ENCODE measurements at places on chromosomes 11 and 22.
A peak's percentile ranks its signal among the peaks of the same experiment; 100 is the strongest.

DNA sequence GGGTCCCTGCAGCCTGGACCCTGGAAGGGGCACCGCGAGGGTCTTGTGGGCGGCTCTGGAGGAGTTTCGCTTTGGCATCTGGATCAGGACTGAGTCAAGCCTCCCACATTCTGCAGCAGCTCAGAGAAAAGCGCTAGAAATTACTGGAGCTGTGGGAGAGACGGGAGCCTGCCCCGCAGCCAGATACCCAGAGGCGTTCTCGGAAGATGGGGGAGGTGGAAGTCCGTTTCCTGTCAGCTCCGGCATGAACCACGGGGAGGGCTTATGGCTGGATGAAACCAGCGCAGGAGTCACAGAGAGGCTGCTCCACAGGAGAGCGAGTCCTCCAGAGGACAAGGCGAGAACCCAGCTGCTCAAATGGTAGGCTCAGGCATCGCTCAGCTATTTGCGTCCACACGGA, 379.3 kb downstream of the OPCML start:
- no peak for DNase-seq

GRCh38 chr11:132278801-132279574, 908.6 kb downstream of the NTM start:
- no peak for DNase-seq

GRCh38 chr11:122516686-122517085, 138.8 kb upstream of the UBASH3B start:
- DNase-seq: no peak

DNA sequence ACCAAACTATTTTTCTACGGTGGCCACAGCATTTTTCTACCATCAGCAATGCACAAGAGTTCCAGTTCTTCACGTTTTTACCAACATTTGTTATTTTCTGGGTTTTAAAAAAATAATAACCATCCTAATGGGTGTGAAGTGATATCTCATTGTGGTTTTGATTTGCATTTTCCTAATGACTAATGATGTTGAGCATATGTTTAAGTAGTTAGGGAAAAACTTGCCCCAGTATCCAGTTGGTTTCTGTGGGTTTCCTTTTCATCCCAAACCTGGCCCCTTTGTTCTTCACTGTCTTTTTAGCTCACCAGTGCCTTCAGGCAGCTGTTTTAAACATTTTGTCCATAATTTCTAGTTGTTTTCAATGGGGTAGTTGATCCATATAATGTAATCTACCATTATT, 14.7 kb upstream of the PTS start:
- DNase-seq: no peak

GRCh38 chr11:103662880-103663279, 373.6 kb upstream of the DDI1 start:
- no peak for DNase-seq

GRCh38 chr22:28977060-28977459, 84.6 kb downstream of the C22orf31 start:
- DNase-seq: no peak

GRCh38 chr11:12922980-12923507, 86.1 kb upstream of the RASSF10 start:
- DNase-seq: no peak

GRCh38 chr11:102437727-102438126, 14.8 kb downstream of the TMEM123 start:
- no peak for DNase-seq

DNA sequence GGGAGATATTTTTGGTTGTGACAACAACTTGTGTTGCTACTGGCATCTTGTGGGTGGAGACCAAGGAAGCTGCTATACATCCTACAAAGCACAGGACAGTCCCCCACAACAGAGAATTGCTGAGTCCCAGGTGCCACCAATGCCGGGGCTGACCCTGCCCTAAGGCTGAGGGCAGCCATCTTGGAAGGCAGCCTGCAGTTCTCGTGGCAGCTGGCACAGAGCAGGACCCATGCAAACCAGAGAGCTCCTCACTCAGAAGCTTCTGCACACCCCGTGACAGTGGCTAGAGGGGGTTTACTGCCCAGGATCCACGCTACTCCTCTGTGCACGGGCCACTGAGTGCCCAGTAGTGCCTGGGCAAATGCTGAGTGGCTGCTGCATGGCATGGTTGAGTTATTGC, 143.4 kb downstream of the CTTN start:
- DNase-seq: no peak

GRCh38 chr11:116279511-116279910, 493.3 kb downstream of the BUD13 start:
- DNase-seq: no peak

DNA sequence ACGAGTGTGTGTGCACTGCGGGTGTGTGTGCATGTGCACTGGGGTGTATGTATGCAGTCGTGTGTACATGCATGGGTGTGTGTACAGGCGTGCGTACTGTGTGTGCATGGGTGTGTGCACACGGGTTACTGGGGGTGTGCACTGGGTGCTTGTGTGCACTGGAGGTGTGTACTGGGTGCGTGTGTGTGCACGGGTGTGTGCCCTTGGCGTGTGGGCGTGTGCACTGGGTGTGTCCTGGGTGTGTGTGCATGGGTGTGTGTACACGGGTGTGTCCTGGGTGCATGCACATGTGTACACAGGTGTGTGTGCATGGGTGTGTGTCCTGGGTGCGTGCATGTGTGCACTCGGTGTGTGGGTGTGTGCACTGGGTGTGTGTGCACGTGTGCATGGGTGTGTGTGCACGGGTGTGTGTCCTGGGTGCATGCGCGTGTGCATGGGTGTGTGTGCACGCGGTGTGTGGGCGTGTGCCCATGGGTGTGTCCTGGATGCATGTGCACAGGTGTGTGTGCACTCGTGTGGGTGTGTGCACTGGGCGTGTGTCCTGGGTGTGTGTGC, 39.1 kb downstream of the BRSK2 start:
- DNase-seq: no peak

DNA sequence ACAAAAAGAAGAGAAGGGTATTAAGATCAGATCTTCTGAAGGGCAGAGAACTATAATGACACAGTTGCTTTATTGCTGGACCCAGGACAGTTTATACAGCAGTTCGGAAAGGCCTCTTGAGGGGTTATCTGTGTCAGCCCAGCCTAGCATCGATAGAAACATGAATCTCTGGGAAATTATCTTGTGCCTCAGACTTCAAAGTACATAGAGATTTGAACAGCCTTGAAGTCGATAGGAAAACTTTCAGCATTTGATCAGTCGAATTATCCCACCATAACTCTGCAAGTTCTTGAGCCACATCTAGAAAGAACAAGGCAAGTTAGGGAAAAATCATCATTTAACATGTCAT, 2.5 kb upstream of the LMO2 start:
- no peak for DNase-seq

GRCh38 chr11:123484448-123484847, 54.4 kb downstream of the GRAMD1B start:
- DNase-seq: no peak

DNA sequence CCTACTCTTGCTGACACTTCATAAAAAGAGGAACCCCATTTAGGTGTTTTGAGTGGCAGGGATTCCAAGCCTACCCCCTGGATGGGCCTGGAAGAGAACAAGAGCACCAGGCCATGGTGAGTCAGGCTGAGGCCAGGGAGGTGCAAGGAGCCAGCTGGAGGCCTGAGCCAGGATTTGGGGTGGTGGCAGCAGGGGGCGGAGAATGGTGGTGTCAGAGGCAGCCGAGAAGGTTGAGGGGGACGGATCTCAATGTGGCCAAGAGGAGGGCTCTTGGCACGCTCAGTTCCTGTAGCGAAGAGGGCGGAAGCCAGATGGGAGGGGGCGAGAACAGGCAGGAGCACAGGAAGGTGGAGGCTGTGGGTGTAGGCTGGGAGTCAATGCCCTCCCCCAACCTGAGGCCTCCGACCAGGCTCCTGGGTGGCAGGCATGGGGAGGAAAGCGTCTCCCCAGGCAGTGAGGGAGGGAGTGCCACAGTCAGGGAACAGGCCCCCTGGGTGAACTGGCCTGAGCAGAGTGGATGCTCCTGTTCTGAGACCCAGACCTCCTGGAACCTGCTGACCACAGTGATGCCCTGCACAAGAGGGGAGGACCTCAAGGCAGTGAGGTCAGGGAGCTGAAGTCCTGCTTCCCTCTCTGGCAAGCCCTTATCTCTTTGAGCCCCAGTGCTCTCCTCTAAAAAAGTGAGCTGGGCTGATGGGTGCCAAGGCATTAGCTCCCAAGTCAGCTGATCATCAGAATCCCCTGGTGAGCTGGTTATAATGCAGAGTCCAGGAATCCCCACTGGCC, 13.9 kb downstream of the RTN4RL2 start:
- DNase-seq: no peak

GRCh38 chr11:93116641-93117441, 81.0 kb downstream of the SLC36A4 start:
- no peak for DNase-seq

- no peak for DNase-seq
Observed at GRCh38 chr11:117908959-117909610, 20.1 kb downstream of the TMPRSS13 start.

GRCh38 chr11:117226388-117227385, 5.2 kb downstream of the PCSK7 start:
- peak; percentile 81 for DNase-seq

DNA sequence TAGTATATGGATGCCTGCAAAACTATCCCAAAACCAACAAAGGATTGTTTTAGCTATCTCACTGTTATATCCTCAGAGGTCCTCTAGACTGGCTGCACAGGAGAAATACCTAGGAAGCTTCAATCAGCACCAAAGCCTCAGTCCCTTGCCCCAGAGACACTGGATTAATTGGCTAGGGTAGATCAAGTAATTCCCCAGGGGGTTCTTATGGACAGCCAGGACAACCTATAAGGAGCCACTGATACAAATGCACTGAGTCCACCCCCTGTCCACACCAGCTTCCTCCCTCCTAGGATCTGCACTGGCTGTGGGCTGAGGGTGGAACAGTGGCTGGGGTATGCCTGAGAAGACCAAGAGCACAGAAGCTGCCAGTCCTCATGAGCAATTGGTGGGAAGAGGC, 16.3 kb downstream of the ADORA2A start:
- DNase-seq: no peak

DNA sequence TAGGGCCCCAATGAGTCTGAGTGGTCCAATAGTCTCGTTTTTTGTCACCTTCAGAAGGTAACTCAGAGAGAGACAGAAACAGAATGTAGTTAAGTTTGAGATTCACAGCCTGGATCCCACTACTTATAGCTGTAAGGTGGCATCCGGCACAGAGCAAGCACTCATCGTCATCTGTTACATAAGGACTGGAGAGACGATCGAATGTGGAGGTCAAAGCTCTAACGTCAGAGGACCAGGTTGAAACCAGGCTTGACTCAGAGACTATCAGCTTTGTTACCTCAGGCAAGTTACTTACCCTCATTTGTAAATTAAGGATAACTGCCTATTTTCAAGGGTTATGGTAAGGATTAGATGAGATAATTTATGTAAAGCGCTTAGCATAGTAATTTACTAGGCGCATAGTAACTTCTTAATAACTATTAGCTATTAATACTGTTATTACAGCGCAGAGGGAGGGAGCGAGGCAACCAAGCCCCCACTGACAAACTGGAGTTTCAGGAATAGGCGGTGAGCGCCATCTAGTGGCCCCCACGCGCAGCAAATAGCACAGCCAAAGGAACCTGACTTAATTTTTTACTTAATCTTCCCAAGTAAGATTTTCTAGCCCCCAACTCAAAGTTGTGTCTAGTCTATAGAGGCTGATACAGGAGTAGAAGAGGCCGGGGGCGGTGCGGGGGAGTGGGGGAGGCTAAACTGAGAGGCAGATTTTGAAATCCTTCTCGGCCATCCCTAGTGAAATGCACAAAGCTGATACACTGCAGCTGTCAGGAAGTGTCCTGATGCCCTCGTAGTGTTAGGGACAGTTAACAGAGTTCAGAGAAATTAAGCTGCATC, 29.0 kb upstream of the API5 start:
- peak; percentile 63 for DNase-seq

GRCh38 chr11:65211293-65212105, 29.8 kb downstream of the CAPN1 start:
- no peak for DNase-seq

GRCh38 chr22:32693102-32693501, 108.4 kb upstream of the TIMP3 start:
- no peak for DNase-seq

DNA sequence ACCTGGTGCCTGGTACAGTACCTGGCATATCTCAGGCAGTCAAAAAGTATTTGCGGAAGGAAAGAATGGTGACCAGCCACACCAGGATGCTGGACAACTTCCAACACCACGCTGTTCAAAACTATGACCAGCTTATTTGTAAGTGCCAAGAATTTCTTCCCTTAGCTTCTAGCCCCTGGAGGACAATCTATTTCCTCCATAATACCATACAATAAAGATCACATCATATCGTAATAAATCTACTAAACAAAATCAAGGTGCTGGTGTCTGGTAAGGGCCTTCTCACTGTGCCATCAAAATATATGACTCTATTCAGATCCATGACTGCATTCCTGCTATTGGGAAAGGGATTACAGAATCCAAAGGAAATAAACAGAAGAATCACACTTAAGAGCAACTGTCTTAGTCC, 51.5 kb downstream of the ALG9 start:
- DNase-seq: no peak

DNA sequence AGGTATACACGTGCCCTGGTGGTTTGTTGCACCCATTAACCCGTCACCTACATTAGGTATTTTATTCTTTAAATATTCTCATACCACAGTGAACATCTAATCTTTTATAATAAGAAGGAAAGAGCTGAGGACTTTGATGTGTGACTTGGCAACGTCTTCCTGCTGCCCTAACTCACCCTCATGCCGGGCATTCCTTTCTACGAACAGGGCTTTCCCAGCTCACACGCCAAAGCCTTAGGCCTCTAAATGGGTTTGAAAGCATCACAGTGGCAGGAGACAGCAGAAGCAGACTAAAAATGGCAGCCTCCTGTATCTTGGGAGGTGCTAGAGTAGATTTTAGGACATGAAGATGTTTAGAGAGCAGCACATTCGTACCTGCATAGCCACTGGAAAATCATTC, 52.6 kb downstream of the CLTCL1 start:
- no peak for DNase-seq

DNA sequence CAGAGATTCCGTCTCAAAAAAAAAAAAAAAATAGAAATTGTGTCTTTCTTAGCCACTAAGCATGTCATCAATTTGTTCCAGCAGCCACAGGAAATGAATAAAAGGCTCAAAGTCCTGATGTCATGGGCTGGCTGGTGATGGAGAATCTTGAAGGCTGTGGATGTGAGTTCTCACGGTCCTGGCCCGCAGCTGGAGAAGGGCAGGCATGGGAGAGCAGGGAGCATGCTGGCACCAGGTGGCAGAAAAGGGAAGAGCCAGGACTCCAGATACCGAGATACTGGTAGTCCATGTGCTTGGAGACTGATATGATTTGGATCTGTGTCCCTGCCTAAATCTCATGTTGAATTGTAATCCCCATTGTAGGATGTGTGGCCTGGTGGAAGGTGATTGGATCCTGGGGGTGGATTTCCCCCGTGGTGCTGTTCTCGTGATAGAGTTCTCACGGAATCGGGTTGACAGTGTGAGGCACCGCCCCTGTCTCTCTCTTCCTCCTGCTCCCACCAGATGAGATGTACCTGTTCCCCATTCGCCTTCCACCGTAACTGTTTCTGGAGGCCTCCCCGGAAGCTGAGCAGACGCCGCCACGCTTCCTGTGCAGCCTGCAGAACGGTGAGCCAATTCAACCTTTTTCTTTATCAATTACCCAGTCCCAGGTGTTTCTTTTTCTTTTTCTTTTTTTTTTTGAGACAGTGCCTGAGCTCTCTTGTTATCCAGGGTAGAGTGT, 18.1 kb downstream of the MRGPRD start:
- peak; percentile 73 for DNase-seq

- no peak for DNase-seq
Observed at GRCh38 chr11:497565-498296, 9.3 kb downstream of the RNH1 start.

- no peak for DNase-seq
Observed at GRCh38 chr22:27226666-27227065, 569.3 kb downstream of the MIAT start.

GRCh38 chr11:70070706-70071105, 7.4 kb upstream of the ANO1 start:
- DNase-seq: no peak
